Activated naive CD4-positive, alpha-beta T cell treated with anti-CD3 and anti-CD28 coated beads, Interleukin-2, amount 10 ng/mL, durations not matched to agents 5 hours and 36 hours (primary cell): ENCODE measurements at places on chromosomes 16 and 17. TPM values are rescaled to one million over a fixed set of nuclear protein-coding genes. Genes with fewer than 3 reads are reported as not detected.

The ZSCAN10 gene
- total RNA-seq = 0.28 TPM

The RHBDL1 gene
- 1.6 TPM for total RNA-seq

The PRAC1 gene
- not detected for total RNA-seq

The C17orf78 gene
- total RNA-seq = not detected

The ESRP2 gene
- not detected for total RNA-seq

The ZNF747 gene
- total RNA-seq = 12.3 TPM

The ZNF624 gene
- total RNA-seq = 4.7 TPM

The HCRT gene
- not detected for total RNA-seq

The RAPGEFL1 gene
- total RNA-seq = 4.5 TPM

The WNT9B gene
- total RNA-seq = not detected

The HAS3 gene
- 0.48 TPM for total RNA-seq

The RSL1D1 gene
- total RNA-seq = 247 TPM

The NDRG4 gene
- 0.24 TPM for total RNA-seq

The SOST gene
- total RNA-seq = not detected

The KRTAP2-2 gene
- not detected for total RNA-seq

The LDHD gene
- 0.22 TPM for total RNA-seq

The MYLK3 gene
- total RNA-seq = not detected

The PKMYT1 gene
- total RNA-seq = 89.1 TPM

The KRT222 gene
- not detected for total RNA-seq

The MFAP4 gene
- not detected for total RNA-seq

The GPR139 gene
- not detected for total RNA-seq

The C16orf96 gene
- total RNA-seq = 0.25 TPM

The CES1 gene
- total RNA-seq = not detected

The UMOD gene
- not detected for total RNA-seq

The MYADML2 gene
- total RNA-seq = not detected

The LMF1 gene
- total RNA-seq = 23.6 TPM

The CMTM4 gene
- total RNA-seq = 1.0 TPM

The CDH11 gene
- total RNA-seq = not detected

The MTMR4 gene
- 46.4 TPM for total RNA-seq

The NPIPB8 gene
- total RNA-seq = not detected

The SERPINF2 gene
- total RNA-seq = 0.28 TPM

The NXN gene
- 0.36 TPM for total RNA-seq

The ARSG gene
- total RNA-seq = 8.6 TPM

The ABCC11 gene
- total RNA-seq = not detected

The HBA2 gene
- not detected for total RNA-seq

The IKZF3 gene
- total RNA-seq = 25.4 TPM

The EXOC3L1 gene
- not detected for total RNA-seq

The HNF1B gene
- total RNA-seq = not detected

The DNAI2 gene
- total RNA-seq = 1.4 TPM

The PTGES3L gene
- 0.26 TPM for total RNA-seq

The TEKT1 gene
- not detected for total RNA-seq

The SLFN14 gene
- not detected for total RNA-seq

The TRPV3 gene
- not detected for total RNA-seq

The PPP1R1B gene
- total RNA-seq = not detected

The WBP2 gene
- total RNA-seq = 87.8 TPM

The MYO15A gene
- total RNA-seq = 0.55 TPM

The PPP1R27 gene
- not detected for total RNA-seq

The TLCD1 gene
- total RNA-seq = 2.2 TPM

The SDR42E1 gene
- 7.8 TPM for total RNA-seq

The RNU2-1 gene
- 7,703 TPM for total RNA-seq
